ENCODE measurements at places on chromosomes 16 and 17.

DNA sequence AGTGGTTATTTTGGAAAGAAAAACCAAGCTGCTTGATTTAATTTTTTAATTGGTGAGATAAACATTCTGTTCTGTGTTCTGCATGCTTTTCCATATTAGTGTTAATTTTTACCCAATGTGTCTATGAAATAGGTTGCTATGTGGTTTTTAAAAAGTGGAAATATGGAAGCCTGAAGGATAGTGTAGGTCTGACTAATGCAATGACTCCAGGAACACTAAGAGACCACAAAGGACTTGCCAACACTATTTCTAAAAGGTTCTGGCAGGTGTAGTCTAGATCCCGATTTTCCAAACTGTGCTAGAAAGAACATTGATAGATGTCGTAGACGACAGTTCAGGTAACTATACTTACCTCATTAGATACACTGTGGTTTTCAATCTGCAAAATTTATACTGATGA is 877.4 kb upstream of the GOT2 start:
- no peak for DNase-seq

DNA sequence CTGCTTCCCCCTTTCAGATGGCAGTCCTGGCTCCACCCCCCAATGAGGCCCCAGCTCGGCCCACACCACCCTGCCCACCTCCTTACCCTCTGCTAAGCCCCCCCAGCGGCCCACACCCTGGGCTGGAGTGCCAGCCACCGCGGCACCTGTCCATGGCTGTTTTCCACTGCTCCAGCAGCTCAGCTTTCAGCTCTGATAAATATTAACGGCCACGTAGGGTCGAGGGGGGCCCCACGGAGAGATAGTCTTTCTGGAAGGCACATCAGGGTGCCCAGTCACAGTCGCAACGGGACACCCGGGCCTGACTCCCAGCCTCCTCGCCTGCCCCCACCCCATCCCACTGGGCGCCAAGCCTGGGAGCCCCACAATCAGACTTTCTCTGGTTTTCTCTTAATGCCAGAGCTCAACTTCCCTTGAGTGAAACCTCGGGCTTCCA is 46.5 kb upstream of the CIBAR2 start:
- DNase-seq = no peak

- DNase-seq = no peak
These were observed 389.7 kb downstream of the SOX9 start for GRCh38 chr17:72510351-72511016.

DNA sequence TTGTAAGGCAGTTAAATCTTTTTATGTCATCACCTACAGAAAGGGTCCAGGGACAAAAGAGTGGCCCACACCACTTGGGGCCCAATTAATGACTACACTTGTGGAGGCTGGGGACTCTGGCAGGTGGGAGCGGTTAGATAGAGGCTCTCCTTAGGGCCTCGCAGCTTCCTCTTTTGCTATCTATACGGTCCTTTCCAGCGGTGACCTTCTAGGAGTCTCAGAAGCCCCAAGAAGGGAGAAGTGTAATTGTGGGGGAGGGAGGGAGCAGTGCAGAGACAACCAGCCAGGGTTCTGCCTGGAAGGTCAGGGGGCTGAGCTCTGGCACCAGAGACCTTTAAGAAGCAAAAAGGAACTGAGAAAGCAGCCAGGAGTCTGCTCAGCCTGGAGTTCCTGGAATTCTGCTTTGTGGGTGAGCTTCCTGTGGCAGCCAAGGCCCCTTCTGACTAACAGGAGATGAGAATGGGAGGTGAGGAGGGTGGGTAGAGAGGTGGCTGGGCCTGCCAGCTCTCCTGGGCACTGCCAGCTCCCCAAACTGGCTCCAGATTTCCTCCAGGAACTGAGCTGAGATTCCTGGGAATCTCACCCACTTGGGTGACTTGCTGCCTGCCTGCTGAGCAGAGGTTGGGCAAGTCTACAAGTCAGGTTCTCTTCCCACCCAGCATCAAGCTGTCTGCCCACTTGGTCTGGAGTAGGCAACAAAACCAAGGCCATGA is 16.3 kb upstream of the MAP3K14 start:
- DNase-seq = no peak

DNA sequence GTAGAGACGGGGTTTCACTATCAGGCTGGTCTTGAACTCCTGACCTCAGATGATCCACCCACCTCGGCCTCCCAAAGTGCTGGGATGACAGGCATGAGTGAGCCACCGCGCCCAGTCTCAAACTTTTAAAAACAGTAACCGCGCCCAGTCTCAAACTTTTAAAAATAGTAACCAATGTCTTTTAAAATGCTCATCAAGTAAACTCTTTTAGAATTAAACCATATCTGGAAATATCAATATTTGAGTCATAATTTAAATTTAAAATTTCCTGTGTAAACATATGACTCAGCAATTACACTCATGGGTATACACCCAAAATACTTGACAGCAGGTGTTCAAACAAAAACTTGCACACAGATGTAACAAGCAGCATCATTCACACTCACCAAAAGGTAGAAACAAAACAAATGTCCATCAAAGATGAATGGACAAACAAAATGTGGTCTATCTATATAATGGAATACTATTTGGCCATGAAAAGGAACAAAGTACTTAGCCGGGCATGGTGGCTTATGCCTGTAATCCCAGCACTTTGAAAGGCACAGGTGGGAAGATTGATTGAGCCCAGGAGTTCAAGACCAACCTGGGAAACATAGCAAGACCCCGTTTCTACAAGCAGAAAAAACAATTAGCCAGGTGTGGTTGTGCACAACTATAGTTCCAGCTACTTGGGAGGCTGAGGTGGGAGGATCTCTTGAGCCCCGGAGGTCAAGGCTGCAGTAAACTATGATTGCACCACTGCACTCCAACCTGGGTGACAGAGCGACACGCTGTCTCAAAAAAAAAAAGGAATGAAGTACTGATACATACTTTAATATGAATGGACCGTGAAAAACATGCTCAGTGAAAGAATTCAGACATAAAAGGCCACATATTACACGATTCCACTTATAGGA is 20.2 kb downstream of the ENPP7 start:
- DNase-seq = no peak

DNA sequence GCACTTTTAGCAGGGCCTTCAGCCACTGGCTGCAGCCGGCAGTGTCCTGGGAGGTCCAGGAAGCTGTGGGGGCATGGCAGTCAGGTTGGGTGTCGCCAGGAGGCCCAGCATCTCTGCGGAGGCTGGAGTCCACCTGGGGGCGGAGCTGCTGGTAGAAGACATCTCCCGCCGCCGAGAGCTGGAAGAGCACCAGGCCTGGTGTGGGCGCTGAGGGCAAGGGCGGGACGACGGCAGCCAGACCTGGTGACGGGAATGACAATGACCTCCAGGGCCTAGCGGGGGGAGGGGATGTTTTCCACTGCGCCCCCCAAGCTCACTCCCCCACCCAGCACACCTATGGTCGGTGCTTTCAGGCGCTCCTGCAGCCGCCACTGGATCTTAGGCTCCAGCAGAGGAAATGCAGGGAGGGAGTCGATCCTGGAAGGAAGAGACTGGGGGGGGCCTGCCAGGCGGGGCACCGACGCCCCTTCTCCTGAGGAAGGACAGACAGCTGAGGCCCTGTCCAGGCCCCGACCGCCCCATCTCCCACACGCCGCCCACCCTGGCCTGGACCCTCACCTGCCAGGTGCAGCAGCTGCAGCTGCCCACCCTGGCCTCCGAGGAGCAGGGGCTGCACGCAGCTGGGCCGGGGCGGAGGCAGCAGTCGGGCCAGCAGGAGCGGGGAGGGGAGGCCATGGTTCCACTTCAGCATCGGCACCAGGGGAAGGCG is 7.1 kb downstream of the TAF1C start:
- DNase-seq = no peak

Data from activated T-cell treated with anti-CD3 and anti-CD28 coated beads for 24 hours (primary cell).